ENCODE measurements at places on chromosomes 4 and X. TPM values are rescaled to one million over a fixed set of nuclear protein-coding genes. Genes with fewer than 3 reads are reported as not detected.

Gene NXT2
- 30.5 TPM for total RNA-seq

Gene GAGE12J
- not detected for total RNA-seq

Gene DAPP1
- total RNA-seq: 0.76 TPM

Gene KLB
- total RNA-seq: not detected

Gene ZC4H2
- 9.1 TPM for total RNA-seq

Gene ATP10D
- 26.4 TPM for total RNA-seq

Gene FABP2
- total RNA-seq: not detected

Gene BTC
- total RNA-seq: 0.54 TPM

Gene SMIM10
- total RNA-seq: 12.6 TPM

Gene HAND2
- not detected for total RNA-seq

Gene ZNF157
- 0.05 TPM for total RNA-seq

Gene PAK3
- 0.59 TPM for total RNA-seq

Gene SULT1B1
- total RNA-seq: not detected

Gene SMARCA1
- 95.1 TPM for total RNA-seq

Gene ETDB
- total RNA-seq: not detected

Gene PACRGL
- 15.9 TPM for total RNA-seq

Gene FAM241A
- total RNA-seq: not detected

Gene GPR173
- total RNA-seq: 0.81 TPM

Gene CT47B1
- total RNA-seq: not detected

Gene PGAM4
- not detected for total RNA-seq

Data from M059J (cell line).